ENCODE measurements at places on chromosomes 3 and 15. TPM values are rescaled to one million over a fixed set of nuclear protein-coding genes. Genes with fewer than 3 reads are reported as not detected.

GRCh38 chr15:61835496-61836106, 224.6 kb downstream of the VPS13C start:
- peak; percentile 78 for DNase-seq

DNA sequence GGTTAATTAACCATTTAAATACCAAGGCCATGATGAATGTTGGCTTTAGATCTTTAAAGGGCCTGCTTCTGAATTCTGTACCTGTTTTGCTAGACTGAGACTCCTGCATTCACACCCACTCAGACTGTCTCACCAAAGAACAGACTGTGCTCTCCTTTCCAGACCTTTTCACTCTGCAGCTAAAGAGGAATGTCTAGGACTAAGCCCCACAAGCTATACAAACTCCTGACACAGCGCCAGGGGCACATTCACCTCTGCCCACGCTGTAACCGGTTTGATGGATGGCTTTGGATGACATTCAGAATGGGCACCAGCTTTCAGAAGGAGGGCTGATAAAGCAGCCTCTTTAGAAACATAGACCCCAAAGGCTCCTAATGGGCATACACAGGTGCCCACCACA, 200.1 kb downstream of the KCNMB2 start:
- DNase-seq, result no peak

DNA sequence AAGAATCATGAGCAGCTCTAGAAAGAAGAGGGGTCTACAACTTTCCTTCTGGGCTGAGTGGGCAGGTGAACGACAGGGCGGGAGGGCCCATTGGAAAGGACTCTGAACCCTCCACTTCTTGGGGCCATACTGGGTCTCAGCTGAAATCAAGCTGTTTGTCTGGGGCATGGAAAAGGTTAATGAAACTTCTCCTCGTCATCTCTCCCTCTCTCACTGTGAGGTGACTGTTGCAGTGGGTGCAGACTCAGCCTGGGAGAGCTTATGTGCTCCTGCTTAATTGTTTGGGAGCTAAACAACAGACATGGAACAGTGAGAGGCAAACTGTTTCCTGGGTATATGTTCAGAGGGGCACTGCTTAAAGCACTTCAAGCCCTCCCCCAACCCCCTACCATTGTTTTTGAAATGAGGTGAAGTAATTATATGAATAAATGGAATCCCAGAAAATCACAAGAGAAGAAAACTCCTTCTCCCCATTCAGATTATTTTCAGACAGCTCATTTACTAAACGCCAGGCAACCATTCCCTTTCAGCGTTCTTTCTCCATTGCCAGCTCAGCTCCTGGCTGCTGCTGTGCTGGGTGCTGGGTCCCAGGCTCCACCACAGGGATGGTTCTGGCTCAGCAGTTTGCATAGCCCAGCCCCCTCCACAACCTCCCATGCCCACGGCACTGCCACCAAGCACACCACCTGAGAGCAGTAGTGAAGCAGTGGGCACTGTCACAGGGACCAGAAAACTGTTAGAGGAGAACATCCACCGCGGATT, 444.9 kb upstream of the TBL1XR1 start:
- DNase-seq, result no peak

DNA sequence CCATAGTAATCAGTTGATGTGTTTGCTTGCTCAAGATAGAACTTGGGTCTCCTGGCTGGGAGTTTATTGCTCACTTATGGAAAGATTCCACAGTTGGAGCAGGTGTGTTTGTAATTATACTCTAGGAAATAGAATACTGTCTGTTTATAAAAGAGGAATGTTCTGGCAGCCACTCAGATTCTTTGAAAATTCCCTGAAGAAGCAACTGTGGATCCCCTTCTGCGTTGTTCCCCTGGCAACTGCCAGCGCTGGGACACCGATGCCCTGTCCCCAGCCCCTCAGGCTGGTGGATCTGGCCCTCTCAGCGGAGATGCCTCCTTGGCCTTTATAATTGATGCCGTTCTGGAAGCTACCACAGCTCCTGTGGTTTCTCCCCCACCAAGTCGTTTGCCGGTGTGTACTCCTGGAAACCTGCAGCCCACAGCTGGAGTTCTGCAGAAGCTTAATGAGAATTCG, 225.9 kb downstream of the ITPR1 start:
- DNase-seq, result no peak

GRCh38 chr15:68417051-68417450, 14.9 kb downstream of the ITGA11 start:
- DNase-seq, result no peak

Gene IL20RB
- total RNA-seq, result 2.9 TPM

- no peak for DNase-seq
Measured at GRCh38 chr3:196624067-196624790, 15.3 kb upstream of the NRROS start.

GRCh38 chr3:6047016-6047415, 813.9 kb upstream of the GRM7 start:
- DNase-seq, result no peak

Gene DNAH12
- 0.48 TPM for total RNA-seq

GRCh38 chr3:89180334-89180733, 72.9 kb downstream of the EPHA3 start:
- DNase-seq, result peak; percentile 29

DNA sequence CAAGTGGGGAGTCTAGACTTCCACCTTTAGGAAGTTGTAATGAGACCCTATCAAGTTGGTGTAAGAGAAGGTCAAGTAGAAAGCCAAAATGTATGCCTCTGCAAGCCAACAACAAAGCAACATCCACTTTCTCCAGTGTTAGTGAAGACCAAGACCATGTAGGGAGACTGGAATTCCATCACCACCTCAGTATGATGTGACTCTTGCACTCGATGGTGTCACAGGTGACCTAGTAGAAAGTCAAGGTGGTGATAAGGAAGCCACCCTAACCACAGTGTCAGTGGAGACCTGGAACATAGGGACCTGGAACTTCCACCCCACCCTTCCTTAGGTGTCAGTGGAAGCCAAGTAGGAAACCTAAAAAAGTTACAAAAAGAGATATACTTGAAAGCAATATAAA, 278.1 kb upstream of the KCNMB2 start:
- no peak for DNase-seq

- no peak for DNase-seq
Measured at GRCh38 chr15:66454143-66454542, 43.4 kb downstream of the SNAPC5 start.

DNA sequence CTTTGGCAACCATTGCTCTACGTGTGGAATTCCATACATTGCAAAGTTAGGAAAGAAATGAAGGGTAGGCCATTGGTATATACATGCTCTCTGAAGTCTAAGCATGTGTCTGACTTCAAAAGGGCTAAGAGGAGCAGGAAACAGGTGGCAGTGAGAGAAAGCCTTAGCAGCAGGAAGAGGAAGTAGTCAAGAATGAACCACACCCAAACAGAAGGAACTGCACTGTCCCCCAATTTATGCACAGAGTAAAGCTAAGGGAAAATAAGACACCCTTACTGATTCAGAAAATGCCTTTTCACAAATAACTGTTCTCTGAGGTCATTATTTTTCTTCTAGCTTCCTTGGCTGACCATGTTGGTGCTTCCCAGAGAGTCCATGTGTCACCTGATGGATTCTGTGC, 575.4 kb downstream of the NTRK3 start:
- no peak for DNase-seq

- DNase-seq, result no peak
Measured at GRCh38 chr15:57761562-57761961, 55.0 kb downstream of the POLR2M start.

Gene TMEM207
- 1.2 TPM for total RNA-seq

Gene IL17RC
- total RNA-seq, result 39.2 TPM

GRCh38 chr15:74525945-74526344, 15.1 kb upstream of the ARID3B start:
- no peak for DNase-seq

Gene SLC24A1
- 8.7 TPM for total RNA-seq

GRCh38 chr3:37961622-37962431, 28.8 kb upstream of the VILL start:
- peak; percentile 54 for DNase-seq

Gene RHCG
- total RNA-seq, result 8.7 TPM

GRCh38 chr3:139020868-139021234, at the start of gene PRR23B:
PRR23B (minus strand) TSS chr3:139020926; CDS start chr3:139020661, 265 bp downstream.
- no peak for DNase-seq

DNA sequence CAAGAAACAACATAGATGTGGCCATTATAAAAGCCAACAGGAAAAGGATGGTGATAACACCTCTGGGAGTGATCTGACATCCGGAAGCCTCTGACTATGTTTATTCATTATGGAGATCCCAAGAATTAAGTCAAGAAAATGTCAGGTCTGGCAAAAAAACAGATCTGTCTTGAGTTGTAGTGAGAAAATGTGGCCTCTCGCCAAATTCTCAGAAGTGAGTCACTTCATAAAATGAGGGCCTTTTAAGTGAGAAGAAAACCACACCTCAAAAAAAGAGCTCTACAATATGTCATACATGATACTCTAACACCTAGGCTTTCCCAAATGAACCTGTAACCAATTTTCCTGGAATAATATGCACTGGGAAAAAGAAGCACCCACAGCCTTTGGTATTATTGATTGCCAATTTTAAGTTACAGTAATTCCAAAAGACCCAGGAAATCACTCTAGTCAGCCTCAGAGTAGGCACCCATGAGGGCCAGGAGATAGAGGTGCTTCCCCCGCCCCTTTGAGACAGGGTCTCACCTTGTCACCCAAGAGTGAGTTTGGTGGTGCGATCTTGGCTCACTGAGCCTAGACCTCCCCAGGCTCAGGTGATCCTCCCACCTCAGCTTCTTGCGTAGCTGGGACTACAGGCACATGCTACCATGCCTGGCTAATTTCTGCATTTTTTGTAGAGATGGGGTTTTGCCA, 38.0 kb downstream of the CCR3 start:
- DNase-seq, result peak; percentile 17

DNA sequence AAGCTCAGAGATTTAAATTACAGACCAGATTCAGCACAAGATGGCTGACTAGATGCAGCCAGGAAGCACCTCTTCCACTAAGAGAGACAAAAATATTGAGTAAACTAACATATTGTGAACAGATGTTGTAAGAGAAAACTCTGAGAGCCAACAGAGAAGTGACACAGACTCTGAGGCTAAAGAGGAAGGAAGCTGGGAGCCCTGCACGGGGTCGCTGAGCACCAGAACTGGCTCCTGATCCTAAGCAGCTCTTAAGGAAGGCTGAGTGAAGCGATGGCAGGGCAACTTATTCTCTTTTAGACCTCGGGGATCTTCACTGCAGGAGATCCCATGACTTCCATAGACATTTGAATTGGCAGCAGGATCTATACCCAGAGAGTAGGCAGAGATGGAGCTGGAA, 578.0 kb upstream of the GRM7 start:
- no peak for DNase-seq

GRCh38 chr3:98343647-98344507, 9.8 kb upstream of the OR5K4 start:
- peak; percentile 3 for DNase-seq

Gene FMN1
- total RNA-seq, result 12.0 TPM

Gene ITIH1
- total RNA-seq, result 1.2 TPM

DNA sequence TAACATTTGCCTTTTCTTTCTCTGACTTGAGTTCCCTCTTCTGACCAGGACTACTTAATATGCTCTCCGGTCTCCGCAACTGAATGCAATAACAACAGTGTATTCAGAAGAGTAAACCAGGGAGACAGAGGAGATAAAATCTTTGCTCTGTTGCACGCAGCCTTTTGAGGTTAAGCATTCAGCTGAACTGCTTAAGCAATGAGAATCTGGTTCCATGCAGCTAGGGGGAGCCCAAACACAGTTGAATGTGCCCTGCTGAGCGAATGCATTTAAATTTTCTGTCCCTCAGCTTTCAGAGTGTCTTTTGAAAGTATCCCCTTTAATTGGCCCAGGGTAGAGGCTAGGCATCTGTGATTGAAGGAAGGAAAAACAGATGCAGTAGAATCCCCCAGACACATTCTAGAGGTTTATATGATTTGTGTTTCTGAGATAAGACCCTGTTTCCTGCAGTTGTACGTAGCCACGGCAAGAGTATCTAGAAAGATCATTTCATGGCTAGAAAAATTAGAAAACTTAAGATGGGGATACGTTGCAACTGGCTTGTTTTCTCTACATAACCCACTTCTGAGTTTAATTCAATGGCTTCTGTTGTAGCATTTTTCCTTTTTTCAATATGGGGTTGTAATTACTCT, 309.6 kb downstream of the TUSC7 start:
- DNase-seq, result peak; percentile 92

GRCh38 chr15:70025413-70026296, 72.1 kb downstream of the TLE3 start:
- peak; percentile 39 for DNase-seq

GRCh38 chr3:44179246-44179645, 62.4 kb upstream of the TOPAZ1 start:
- DNase-seq, result no peak

Gene AADAC
- not detected for total RNA-seq

- DNase-seq, result no peak
Measured at GRCh38 chr3:169455472-169455871, 208.0 kb downstream of the MECOM start.

DNA sequence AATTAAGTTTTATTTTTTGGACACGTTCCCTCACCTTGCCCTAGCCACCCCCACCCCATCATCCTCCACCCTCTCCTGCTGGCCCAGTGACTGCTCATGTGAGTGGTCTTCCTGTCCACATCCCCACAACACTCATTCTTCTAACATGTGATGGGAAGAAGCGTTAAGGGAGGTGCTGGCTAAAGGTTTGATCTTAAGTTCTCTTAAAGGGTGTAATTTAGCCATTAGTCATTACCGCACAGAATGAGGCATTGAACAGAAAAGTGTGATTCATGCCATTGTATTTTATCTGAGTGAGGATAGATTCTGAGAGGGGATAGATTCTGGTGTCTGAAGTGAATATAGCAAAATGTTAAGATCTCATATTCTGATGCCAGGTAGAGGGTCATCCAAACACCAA, 272.9 kb upstream of the TPM1 start:
- DNase-seq, result no peak

DNA sequence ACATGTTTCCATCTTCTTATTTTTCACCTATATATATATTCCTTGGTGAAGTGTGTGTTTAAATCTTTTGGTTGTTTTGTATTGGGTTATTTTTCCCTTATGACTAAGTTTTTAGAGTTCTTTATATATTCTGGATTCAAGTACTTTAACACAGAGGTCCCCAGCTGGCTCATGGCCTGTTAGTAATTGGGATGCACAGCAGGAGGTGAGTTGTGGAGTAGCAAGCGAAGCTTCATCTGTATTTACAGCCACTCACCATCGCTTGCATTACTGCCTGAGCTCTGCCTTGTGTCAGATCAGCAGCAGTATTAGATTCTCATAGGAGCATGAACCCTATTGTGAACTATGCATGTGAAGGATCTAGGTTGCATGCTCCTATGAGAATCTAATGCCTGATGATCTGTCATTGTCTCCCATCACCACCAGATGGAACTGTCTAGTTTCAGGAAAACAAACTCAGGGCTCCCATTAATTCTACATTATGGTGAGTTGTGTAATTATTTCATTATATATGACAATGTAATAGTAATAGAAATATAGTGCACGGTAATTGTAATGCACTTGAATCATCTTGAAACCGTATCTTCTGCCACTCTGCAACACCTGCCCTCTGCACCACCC, 151.6 kb downstream of the RSRC1 start:
- no peak for DNase-seq

- no peak for DNase-seq
Measured at GRCh38 chr15:58352026-58352929, 79.5 kb upstream of the LIPC start.

Gene SRP14
- total RNA-seq, result 153 TPM

GRCh38 chr3:32018757-32019564, 37.4 kb downstream of the ZNF860 start:
- DNase-seq, result peak; percentile 65
